ENCODE measurements at places on chromosomes 7 and 10.

DNA sequence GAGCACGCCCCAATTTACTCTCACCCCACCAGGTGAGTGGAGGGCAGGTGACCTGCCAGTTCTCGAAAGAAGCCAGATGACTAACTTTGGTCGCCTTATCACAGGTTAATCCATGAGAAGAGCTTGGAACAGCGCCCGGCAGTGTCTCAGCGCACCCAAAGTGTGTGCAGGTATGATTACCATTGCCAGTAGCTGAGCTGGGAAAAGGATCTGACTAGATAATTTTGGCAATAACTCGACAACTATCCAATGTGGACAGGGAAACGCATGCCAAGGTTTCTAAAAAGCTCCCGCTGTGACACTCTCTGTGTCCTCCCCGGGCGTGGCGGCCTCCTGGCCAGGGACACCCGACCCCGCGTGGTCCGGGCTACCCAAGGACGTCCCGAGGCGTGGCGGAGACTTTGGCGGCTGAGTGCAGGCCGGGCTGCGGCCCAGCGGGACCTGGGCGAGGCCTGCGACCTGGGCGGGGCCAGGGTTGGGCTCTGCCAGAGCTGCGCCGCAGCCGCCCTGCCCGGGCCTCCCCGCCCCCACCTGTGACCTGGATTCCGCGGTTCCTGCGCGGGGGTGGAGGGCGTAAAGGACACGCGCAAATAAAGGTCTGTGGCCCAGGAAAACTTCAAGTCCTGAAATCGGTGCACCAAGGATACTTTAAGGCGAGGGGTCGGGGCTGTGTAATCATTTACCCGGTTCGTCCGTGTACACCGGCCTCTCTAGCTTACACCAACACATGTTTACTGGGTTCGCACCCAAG is 13.7 kb upstream of the WAPL start:
- no peak for DNase-seq

DNA sequence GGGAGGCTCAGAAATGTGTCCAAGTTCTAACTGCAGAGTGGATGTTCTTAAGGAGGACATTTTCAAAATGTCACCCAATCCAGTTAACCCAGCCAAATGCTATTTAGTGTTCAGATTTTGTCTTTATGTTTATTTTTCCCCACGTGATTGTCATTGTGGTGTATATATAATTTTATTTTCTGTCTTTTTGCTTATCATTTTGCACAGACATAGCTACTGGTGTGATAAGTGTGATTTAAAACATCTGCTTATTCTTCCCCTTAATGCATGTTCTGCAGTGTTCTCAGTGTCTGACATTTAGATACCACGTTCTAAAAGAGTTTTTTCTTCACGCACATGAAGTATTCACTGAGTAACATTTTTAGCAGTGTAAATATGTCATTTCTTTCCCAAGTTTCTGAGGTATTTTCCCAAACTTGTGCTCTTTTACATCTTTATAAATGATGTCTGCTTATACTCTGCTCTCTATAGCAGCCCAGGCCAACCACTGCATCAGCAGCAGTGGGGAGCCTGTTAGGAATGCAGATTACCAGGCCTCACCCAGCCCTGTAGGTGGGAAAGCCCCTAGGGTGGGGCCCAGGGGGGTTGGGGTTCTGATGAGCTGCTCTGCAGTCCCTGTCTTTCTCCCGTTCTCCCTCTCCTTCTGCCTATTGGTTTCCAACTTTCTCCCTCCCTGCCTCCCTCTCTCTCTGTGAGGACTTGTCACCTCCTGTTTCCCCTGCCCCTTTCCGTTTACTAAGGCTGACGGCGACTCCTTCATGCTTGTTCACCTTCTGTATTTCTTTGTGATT is 20.8 kb downstream of the ADCY1 start:
- no peak for DNase-seq

GRCh38 chr10:70600512-70601395 is 1.8 kb downstream of the PRF1 start:
- DNase-seq: no peak

DNA sequence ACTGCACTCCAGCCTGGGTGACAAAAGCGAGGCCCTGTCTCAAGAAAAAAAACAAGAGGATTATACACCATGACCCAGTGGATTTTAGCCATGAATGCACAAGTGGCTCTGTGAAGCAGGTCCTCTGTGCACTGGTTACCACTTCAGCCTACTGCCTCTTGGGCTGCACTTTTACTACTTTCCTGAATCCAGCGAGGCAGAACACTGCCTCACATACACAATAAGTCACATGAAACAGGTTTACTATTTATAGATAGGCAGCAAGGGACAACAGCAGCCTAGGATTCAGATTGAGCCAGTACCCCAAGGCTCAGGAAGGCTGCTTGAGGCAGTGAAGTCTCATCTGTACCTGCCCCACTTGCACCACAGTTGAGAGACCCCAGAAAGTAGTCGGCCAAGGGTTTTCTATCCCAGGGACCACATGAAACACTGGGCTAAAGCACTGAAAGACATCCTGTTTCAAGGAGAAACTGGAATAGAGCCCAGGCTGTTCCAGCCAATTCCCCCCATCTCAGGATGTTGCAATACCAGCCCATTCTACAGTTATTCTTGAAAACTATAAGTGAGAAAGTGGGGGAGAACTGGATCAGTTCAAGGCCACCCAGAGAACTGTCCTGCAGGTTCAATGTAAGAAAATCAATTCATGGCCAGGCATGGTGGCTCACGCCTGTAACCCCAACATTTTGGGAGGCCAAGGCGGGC is 10.3 kb upstream of the OGDH start:
- no peak for DNase-seq

GRCh38 chr10:116124777-116125176 is 148.2 kb downstream of the GFRA1 start:
- no peak for DNase-seq

GRCh38 chr7:159034394-159034793 is 110.3 kb downstream of the VIPR2 start:
- DNase-seq: no peak

DNA sequence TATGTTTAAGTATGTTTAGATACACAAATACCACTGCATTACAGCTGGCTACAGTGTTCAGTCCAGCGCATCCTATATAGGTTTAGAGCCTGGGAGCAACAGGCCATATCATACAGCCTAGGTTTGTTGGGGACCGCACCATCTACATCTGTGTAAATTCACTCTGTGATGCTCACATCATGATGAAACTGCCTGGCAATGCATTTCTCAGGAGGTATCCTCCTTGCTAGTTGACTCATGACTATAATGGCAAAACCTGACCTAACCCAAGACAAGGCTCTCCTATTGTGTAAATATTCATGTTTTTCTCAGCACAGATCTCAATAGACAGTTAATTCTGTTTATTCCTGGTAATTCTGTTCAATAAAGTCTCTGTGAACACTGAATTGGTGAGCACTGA is 240.7 kb upstream of the PFKP start:
- DNase-seq: no peak

GRCh38 chr10:49212783-49213182 is 24.6 kb upstream of the TMEM273 start:
- no peak for DNase-seq

DNA sequence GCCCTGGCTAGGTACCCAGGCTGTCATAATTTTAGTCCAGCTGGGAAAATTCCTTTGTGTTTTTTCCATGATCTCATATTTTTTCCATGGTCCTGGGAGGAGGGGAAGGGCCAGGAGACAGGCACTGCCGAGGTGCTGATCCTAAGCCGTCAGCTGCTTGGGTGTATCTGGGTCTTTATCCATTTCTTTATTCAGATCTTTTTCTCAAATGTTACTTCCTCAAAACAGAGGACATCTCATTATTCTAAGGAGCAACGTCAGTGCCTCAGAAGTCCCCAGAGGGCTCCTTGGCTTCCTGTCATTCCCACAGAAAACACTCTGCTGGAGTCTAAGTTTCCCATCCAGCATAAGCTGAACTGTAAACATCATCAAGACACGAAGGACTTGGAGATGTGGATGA is 2.8 kb upstream of the OR6V1 start:
- DNase-seq: no peak

GRCh38 chr10:108544500-108545120 is 1378.7 kb downstream of the XPNPEP1 start:
- DNase-seq: peak; percentile 1

Measured in activated CD8-positive, alpha-beta memory T cell treated with anti-CD3 and anti-CD28 coated beads for 1 hour (primary cell).